ENCODE measurements at places on chromosomes 1 and 21.
A peak's percentile ranks its signal among the peaks of the same experiment; 100 is the strongest.

GRCh38 chr1:93322349-93322748, 23.4 kb upstream of the DR1 start:
- DNase-seq, result no peak
- H3K27me3 ChIP-seq, result no peaks in the 10 kb centered on the region
- no peaks in the 10 kb centered on the region for H3K4me1 ChIP-seq
- H3K27ac ChIP-seq, result no peak overlapping the region

DNA sequence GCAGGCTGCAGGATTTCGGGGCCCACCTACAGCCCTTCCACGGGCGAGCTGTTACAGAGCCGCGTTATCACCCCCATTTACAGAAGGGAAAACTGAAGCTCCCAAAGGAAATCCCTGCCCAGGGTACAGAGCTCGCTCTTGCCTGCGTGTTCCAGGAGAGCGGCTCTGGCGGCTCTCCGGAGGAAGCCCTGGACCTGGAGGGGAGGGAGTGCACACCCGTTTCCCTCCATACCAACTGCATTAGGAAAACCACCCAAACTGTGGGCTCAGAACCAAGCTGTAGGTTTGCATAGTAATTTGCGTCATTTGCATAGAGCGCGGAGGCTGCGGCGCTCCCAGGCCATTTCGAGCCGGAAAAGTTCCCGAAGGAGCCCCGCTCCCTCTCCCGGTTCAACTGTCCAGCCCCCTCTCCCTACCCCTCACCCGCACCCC, 24.7 kb upstream of the ADGRB2 start:
- peaks cover 14% of the 10 kb centered on the region for H3K4me1 ChIP-seq
- no peak overlapping the region for H3K27ac ChIP-seq
- peak overlapping the region; percentile 80 for H3K4me3 ChIP-seq
- no peak for DNase-seq

DNA sequence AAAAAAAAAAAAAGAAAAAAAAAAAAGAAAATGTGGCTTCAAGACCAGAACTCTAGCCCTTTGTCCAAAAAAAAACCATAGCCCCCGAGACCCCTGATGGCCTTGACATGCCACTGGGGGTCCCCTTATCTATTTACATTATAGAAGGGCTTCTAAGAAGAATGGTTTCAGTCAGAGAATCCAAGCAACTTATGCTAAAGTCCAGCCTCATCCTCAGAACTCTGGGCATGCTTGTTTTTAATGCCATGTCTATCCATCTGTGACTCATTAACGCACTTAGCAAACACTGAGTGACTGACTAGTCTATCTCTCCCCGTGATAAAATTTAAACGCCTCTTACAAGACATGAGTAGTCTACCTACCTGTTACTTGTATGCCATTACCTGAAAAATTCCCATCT, 29.3 kb downstream of the ERG start:
- peaks cover 16% of the 10 kb centered on the region for H3K27me3 ChIP-seq
- DNase-seq, result no peak
- no peak overlapping the region for H3K27ac ChIP-seq
- no peaks in the 10 kb centered on the region for H3K4me1 ChIP-seq

DNA sequence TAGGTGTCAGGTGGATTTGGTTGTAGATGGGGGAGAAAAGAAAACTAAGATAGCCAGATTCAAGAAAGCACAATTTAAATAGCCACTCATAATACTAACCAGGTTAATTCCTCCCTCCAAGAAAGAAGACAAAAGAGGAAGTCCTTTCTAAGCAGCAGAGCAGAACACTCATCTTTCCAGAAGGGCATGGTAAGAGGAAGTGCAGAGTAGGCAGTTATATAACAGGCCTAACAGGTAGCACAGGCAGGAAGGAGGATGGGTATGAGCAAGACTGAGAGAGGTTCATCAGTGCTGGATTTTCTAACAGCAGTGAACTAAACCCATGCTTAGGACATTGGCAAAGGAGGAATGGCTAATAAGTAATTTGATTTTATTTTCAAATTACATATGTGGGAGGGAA, 517.5 kb downstream of the PLPP3 start:
- H3K4me3 ChIP-seq, result no peak overlapping the region
- H3K27ac ChIP-seq, result no peak overlapping the region
- no peaks in the 10 kb centered on the region for H3K27me3 ChIP-seq
- no peaks in the 10 kb centered on the region for H3K36me3 ChIP-seq
- no peak for DNase-seq

DNA sequence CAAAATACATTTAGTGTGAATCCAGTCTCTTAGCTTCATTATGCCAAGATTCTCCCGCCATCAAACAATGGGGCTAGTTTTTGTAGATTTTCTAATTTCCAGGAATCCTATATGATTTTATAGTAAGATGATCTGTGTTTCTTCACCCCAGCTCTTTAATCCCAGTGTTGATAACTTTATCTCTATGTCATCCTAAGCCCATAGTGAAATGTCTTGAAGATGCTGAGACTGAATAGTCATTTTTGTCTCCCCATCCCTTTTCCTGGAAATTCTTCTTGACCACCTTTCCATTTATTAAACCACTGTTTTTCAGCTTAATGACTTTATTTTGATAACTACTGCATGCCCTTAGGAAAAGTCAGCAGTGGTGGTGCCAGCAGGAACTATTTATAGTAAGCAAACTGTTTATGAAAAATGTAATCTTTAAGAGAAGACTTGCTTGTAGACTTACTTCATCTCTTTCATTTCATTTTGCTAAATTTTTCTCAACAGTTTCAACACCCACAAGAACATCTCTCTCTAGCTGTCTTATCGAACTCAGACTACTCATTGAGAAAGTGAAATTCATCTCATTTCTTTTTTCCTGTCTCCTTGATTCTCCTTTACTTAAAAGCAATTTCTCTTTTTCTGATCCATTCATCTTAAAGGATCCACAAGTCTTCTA, 116.6 kb downstream of the NTMT2 start:
- no peaks in the 10 kb centered on the region for H3K36me3 ChIP-seq
- no peak overlapping the region for H3K4me3 ChIP-seq
- peaks cover 15% of the 10 kb centered on the region for H3K27me3 ChIP-seq
- no peaks in the 10 kb centered on the region for H3K4me1 ChIP-seq

Data from activated naive CD8-positive, alpha-beta T cell treated with anti-CD3 and anti-CD28 coated beads, Interleukin-2, amount 50 U/mL, for 24 hours (primary cell).